ENCODE measurements at places on chromosomes 6 and 20. TPM values are rescaled to one million over a fixed set of nuclear protein-coding genes. Genes with fewer than 3 reads are reported as not detected.

- DNase-seq = no peak
Measured at GRCh38 chr6:108850669-108851465, 2.6 kb downstream of the ARMC2 start.

The ID4 gene
- 39.3 TPM for total RNA-seq

The PLCB1 gene
- 14.9 TPM for total RNA-seq

GRCh38 chr6:39937686-39938333, 3.5 kb upstream of the MOCS1 start:
- no peak for DNase-seq

The HLA-DOA gene
- total RNA-seq = 10.6 TPM

GRCh38 chr6:170441316-170441715, 111.8 kb downstream of the PSMB1 start:
- no peak for DNase-seq

DNA sequence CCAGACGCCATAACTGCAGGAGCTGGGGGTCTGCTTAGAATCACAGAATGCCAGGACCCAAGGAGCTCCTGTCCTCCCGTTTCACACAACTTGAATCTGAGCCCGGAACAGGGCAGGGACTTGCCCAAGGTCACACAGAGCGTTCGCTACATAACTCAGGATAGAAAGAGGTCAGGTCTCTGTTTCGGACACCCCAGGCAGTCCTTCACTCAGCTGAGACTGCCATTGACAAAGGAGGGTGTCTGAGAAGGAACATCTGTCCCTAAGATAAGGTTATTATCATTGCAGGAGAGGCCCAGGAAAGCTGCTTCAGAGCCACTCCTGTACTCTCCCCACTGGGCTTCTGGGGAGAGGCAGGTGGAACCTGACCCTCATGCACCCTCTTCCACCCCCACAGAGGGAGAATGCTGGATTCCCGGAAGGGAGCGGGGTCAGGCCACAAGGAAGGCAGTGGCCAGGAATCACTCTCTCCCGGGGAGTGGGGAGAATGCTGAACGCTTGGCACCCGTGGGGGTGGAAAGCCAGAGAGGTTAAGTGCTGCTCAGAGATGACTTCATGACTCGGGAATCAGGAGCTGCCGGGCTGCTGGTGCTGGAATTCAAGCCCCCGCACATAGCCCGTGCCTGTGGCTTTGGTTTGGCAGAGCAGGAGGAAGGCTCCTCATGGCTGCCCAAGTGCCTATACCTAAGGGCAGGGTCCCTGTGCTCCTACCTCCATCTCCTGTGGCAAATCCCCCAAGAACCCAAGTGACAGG, 10.7 kb downstream of the SDC4 start:
- DNase-seq = peak; percentile 83

The TSBP1 gene
- not detected for total RNA-seq

- DNase-seq = no peak
Measured at GRCh38 chr20:37999526-38000263, 33.6 kb downstream of the TTI1 start.

- no peak for DNase-seq
Measured at GRCh38 chr6:52377538-52378221, 15.7 kb downstream of the PAQR8 start.
